ENCODE measurements at places on chromosomes 12 and 14.
A peak's percentile ranks its signal among the peaks of the same experiment; 100 is the strongest.

DNA sequence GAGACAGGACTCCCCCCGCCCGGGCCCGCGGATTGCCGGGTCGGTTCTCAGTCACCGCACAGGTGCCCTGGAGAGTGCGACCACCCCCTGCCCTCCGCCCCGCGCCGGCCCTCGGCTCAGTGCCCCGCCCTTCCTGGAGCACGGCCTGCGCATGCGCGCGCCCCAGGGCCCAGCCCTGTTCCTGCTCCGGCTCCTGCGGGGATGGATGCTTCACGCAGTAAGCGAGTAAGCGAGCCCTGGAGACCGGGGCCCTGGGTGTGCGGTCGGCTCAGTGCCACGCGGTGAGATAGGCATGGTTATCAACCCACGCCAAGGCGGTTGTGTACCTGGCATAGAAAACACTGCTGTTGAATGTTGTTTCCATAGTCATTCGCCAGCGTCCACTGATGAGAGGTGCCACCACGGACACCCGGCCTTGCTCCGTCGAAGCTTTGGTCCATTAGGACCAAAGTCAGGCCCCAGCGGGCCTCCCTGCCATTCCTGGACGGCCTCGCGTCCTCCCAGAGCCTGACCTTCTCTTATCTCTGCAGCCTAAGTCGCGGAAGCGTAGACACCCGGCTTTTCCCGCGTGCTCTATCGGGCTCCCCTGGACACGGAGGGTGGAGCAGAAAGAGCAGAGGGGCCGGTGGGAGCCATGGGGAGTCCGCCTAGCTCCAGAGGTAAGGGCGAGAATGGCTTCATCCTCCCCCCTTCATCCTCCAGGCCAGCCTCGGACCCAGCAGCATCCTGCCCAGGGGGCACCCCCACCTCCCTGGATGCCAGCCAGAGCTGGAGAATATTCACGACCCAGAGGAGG, 90.6 kb downstream of the PAPOLA start:
- peak; percentile 82 for DNase-seq

- no peak for DNase-seq
Measured at GRCh38 chr14:21244544-21244943, 24.7 kb downstream of the HNRNPC start.

DNA sequence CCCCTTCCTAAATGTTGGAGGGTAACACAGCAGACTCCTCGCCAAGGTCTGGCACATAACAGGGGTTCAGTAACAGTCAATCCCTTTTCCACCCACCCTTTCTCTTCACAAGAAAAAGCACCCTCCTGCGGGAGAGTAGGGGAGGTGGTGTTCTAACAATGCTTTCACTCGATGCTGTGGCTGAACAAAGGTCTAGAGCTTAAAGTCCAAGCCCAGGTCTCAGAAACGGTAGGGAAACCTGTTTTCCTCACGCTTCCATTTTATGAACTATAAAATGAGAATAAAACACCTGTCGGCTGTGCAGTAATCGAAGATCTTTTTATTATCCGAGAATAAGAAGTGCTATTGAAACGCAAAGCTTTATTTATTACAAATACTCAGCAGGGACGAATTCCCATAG, 20.9 kb upstream of the CACNA2D4 start:
- no peak for DNase-seq

- no peak for DNase-seq
Measured at GRCh38 chr12:66365718-66366490, 63.6 kb downstream of the HELB start.

DNA sequence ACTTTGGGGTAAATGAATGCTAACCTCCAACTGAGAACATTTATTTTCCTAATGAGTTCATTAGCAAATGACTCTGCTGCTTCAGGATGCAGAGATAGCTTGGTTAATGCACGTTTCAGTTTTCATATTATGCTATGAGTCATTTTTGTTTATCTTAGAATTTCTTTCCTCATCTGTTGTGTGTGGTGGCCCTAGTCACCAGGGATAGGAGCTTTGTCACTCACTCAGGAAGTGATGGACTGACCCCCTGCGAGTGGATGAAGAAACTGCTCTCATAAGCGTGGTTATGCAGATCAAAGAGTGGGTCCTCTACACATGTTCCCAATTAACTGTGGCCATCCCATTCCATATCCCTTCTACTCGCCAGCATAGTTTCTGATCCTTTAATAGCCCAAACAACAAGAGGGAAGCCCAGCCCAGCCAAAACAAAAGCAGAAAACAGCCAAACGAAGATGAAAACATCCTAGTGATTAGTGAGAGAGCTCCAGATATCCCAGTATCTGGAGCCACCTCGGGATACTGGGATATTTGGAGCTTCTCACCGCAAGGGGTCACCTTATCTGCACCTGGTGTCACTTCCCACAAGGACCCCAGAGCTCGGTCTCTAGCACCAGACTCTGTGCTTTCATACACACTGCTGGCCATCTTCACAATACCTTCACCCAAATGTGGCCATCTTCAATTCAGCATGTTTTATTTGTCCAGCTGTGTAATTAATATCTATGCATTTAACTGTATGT, 8.6 kb downstream of the TC2N start:
- no peak for DNase-seq

DNA sequence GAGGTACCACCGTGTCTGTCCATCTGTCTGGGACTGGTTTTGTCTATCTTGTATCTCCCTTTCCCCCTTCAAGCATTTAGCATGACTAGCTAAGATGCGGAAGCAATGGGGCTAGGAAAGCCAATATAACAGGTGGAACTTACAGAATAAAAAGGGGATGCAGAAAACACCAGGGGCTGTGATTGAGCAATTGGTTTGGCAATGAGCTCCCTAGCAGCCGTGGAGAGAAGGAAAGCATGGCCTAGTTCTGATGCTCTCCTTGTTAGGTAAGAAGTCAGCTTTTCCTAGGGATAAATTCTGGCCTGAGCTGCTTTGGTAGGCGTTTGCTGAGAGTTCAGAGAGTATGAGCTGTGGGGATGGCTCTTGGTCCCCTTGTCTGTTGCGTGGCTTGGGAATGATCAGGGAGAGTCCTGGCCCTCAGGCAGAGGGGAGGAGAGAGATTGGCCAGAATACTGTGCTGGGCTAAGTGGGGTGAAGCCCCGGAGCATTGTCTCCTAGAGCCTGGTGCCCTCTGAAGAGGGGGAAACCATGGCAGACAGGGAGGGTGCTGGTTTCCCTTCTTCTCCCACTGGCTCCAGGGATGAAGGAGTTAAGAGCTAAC, 7.1 kb downstream of the SETD1B start:
- no peak for DNase-seq

DNA sequence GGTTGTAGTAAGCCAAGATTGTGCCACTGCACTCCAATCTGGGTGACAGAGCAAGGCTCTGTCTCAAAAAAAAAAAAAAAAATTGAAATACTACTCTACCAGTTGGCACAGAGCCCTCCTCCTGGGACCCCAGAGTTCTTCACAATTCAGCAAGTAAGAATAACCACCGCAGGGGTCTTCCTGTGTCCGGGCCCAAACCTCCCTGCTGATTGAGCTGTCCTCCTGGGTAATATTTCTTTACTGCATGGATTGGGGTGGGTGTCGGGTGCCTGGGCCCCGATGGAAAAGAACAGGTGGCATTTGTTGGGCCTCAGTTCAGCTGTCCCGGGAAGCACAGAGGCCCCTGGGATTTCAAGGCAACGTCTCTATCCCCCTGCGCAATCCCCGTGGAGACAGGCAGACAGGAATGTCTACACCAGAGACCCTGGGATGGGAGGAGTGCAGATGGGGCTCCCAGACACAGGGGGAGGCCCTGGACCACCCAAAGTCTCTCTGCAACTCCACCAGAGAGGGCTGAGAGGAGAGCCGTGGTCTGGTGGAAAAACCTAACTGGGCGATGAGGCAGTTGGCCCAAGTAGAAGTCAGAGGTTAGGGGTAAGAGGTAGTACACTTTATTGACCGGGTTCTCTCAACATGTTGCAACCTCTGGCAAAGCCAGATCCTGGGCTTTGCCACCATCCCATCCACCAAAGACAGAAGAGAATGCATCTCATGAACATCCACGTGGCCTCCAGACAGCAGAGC, 32.7 kb upstream of the VPS37B start:
- DNase-seq = no peak

DNA sequence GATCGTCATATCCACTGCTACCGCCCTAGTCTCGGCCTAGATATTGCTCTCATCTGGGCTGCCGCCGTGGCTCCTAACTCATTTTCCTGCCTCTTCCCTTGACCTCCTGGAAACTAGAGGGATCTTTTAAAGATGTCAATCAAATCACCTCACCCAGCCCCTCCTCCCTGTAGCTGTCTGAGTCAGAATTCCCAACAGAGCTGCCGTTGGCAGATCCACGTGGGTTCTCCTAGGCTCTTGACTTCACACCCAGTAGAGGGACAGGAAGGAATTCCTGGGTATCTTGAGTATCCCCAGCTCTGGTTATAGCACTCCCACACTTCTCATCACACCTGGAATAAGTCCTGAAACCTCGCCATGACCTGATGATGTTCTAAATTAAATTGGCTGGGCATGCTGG, 11.9 kb downstream of the TGFB3 start:
- no peak for DNase-seq

GRCh38 chr14:74838166-74838565, 37.8 kb downstream of the PROX2 start:
- DNase-seq = no peak

DNA sequence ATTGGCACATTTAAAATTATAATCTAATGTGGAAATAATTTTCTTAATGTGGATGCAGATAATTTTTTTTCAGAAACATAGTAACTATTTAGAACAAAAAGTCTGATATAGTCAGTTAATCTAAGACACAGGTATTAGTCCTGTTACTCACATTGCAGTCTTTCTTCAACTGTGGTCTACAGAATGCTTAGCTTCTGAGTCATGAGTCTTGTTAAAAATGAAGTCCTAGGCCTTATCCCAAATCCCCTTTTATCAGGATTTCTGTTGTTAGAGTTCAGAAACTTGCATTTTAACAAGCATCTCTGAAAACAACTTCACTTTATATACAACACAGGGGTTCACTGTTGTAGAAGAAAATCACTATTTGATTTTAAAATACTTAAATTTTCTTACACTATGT, 112.2 kb downstream of the SLC16A7 start:
- no peak for DNase-seq

- DNase-seq = no peak
Measured at GRCh38 chr12:31029916-31030562, 43.6 kb upstream of the DDX11 start.

DNA sequence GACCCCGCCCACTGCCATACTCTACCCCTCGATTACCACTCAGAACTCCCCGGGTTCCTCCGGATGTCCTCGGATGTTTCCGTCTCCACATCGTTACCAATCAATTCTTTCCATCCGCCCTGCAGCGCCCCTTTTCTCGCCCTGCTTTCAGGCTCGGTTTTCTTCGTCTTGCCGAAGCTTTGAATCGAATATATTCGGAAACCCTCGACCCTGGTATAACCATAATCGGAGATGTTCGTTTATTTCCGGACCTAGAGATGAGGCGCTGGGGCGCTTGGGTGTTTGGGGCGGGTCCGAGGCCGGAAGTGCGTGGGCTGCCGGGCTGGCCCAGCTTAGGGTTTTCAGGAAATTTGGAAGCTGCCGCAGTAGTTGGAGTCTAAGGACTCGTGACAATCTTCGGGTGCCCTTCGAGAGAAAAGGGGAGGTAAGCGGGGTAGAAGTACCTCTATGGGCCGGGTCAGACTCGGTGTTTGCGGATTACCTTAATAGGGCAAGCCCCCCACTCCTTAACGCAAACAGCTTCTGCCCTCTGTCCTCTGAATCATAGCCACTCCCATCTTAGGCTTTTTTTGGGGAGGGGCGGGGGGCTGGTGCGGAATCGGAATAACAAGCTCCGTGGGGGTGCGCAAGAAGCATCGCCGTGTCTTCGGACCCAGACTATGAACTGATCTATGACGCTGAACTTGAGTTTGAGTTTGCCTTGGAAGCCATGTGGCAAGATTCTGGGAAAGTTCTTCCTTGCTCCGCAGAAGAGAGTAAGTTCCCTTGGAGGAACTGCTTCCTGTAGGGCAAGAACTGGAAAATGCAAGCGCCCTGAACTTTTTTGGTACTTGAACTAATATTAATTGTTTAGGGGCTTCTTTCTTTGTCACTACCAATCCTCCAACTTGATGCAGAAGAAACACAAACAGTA, at the start of gene C14orf119:
TSS of gene C14orf119 (plus strand) at position 310 of the 913 bp plus-strand sequence. CDS start 2,154 bp downstream, outside the sequence.
- peak; percentile 100 for DNase-seq

GRCh38 chr14:95396221-95396620, 76.5 kb upstream of the CLMN start:
- DNase-seq = no peak

DNA sequence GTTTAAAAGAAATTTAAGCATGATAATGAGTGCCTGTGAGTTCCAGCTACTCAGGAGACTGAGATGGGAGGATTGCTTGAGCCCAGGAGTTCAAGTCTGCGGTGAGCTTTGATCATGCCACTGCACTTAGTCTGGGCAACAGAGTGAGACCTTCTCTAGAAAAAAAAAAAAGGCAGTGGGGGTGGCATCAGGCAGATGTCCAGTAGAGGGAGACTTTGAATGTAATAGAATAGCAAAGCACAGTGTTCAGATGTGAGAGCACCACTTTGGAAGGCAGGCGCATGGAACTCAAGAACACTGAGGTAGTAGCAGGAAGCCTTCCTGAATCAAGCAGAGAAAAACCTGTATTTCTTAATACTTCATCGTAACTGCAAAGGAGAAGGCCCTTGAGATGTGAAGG, 394.5 kb upstream of the GARIN6 start:
- no peak for DNase-seq

All from retina (tissue), 1 donor.